NCI-H82 (cell line): ENCODE measurements at places on chromosomes 1 and 21.

DNA sequence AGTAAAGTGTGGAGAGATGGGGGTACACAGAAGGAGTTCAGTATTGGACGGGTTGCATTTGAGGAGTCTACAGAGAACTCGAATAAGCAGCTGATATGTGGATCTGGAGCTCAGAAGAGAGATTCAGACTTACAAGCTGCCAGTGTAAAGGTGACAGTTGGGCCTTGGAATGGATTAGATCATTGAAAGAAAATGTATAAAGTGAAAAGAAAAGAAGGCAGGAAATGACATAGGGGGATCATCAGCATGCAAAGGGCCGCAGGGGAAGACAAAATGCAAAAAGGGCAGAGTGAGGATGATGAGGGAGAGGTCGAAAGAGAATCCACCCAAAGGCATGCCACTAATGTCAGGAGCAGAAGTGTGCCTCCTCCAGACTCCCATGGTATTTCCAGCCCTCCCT, 273.3 kb downstream of the TNR start:
- DNase-seq: no peak

DNA sequence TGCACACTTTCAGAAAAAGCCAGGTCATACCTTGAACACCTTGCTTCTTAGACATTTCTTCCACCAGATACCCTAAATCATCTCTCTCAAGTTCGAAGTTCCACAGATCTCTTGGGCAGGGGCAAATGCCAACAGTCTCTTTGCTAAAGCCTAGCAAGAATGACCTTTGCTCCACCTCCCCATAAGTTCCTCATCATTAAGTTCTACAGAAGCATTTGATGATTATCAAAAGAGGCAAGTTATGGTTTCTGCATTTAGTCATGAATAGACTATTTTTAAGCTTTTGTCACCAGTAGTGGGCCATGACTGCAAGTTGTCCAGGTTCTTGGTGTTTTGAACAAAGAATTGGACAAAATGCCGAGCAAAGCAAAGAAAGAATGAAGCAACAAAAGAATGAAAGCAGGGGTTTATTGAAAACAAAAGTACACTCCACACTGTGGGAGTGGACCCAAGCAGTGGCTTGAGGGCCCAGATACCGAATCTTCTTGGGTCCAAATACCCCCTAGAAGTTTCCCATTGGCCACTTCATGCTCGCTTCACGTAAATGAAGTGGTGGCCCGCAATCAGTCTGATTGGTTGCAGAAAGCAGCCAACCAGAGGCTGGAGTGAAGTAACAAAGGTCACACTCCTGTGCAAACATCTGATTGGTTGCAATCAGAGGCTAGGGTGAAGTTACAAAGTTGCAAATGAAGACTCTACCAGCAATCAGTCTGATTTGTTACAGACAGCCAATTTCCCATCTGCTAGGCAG, 9.8 kb upstream of the EGLN1 start:
- no peak for DNase-seq

- no peak for DNase-seq
Measured at GRCh38 chr1:38870996-38871395, 2.2 kb downstream of the MYCBP start.

DNA sequence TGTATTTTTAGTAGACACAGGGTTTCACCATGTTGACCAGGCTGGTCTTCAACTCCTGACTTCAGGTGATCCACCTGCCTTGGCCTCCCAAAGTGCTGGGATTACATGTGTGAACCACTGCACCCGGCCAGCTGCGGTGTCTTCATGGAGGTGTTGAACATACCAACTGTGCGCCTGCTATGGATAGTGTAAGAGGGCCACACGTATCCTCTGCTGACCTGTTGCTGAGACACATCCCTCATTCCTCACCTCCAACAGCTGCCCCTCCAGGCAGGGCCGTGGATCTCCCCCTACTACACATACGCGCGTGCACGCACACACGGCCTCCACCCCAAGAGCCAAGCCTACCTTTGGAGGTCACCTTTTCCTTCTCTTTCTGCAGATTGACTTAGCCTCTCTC, 48.0 kb upstream of the PARP1 start:
- DNase-seq: no peak

GRCh38 chr1:164905869-164906268, 346.9 kb downstream of the PBX1 start:
- no peak for DNase-seq
